ENCODE measurements at places on chromosomes 6 and 20. TPM values are rescaled to one million over a fixed set of nuclear protein-coding genes. Genes with fewer than 3 reads are reported as not detected.

CD93 gene
- 3.7 TPM for total RNA-seq

EFCAB8 gene
- total RNA-seq: 0.51 TPM

STX11 gene
- 1.6 TPM for total RNA-seq

LPA gene
- not detected for total RNA-seq

RIMS4 gene
- 1.7 TPM for total RNA-seq

SOX18 gene
- 2.1 TPM for total RNA-seq

VWA7 gene
- total RNA-seq: 0.15 TPM

LY6G5C gene
- 3.6 TPM for total RNA-seq

HLA-DQA2 gene
- total RNA-seq: not detected

CTCFL gene
- total RNA-seq: not detected

TGM2 gene
- total RNA-seq: 7.1 TPM

MAS1 gene
- total RNA-seq: not detected

SYNGAP1 gene
- total RNA-seq: 32.6 TPM

GGTLC1 gene
- not detected for total RNA-seq

DYNLT2 gene
- 0.64 TPM for total RNA-seq

KCNK16 gene
- not detected for total RNA-seq

RAE1 gene
- total RNA-seq: 22.3 TPM

MGME1 gene
- total RNA-seq: 15.1 TPM

ADGRG6 gene
- total RNA-seq: 2.5 TPM

PHACTR2 gene
- total RNA-seq: 110 TPM

SLC52A3 gene
- total RNA-seq: not detected

CCM2L gene
- not detected for total RNA-seq

PTK7 gene
- total RNA-seq: 293 TPM

ZKSCAN3 gene
- 7.8 TPM for total RNA-seq

PHACTR3 gene
- total RNA-seq: not detected

ATP5F1E gene
- 76.2 TPM for total RNA-seq

SLC22A7 gene
- not detected for total RNA-seq

ATP9A gene
- 43.4 TPM for total RNA-seq

ARG1 gene
- not detected for total RNA-seq

MYL9 gene
- total RNA-seq: 237 TPM

TRIM15 gene
- total RNA-seq: not detected

TRIM10 gene
- total RNA-seq: not detected

BTNL2 gene
- total RNA-seq: not detected
